ENCODE measurements at places on chromosomes 4 and X.
A peak's percentile ranks its signal among the peaks of the same experiment; 100 is the strongest.

- DNase-seq: no peak
- H3K4me3 ChIP-seq: no peak overlapping the region
- no peak overlapping the region for H3K27ac ChIP-seq
- H3K36me3 ChIP-seq: no peaks in the 10 kb centered on the region
Observed at GRCh38 chr4:112063260-112063659, 82.0 kb upstream of the FAM241A start.

DNA sequence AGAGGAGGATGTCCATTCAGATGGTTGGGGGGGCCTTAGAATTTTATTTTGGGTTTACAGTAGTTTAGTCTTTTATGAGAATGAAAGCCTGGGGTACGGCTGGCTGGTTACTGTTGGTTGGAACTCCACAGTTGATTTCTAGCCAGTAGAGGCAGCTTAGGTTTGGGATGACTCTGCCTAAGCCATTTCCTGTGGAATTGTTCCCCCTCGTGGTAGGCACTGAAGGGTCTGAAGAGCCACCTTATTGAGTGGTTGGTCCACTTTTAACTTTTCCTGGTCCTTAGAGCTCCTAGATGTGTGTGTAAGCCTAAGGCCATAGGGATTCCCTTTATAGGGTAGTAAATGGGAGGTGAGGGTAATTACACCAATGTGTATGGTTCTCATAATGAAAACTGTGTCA is 19.7 kb downstream of the SPIN3 start:
- H3K27me3 ChIP-seq: no peaks in the 10 kb centered on the region
- DNase-seq: no peak
- no peaks in the 10 kb centered on the region for H3K36me3 ChIP-seq
- H3K4me3 ChIP-seq: no peak overlapping the region
- no peak overlapping the region for H3K27ac ChIP-seq

- no peak overlapping the region for H3K4me3 ChIP-seq
- H3K36me3 ChIP-seq: no peaks in the 10 kb centered on the region
- no peak for DNase-seq
- no peaks in the 10 kb centered on the region for H3K4me1 ChIP-seq
Observed at GRCh38 chr4:103664436-103665075, 55.2 kb downstream of the TACR3 start.

GRCh38 chr4:39888541-39888940 is 89.2 kb downstream of the PDS5A start:
- H3K4me3 ChIP-seq: no peak overlapping the region
- H3K27me3 ChIP-seq: no peaks in the 10 kb centered on the region
- H3K4me1 ChIP-seq: no peaks in the 10 kb centered on the region
- no peak overlapping the region for H3K27ac ChIP-seq

GRCh38 chrX:22163326-22163725 is 109.4 kb upstream of the CBLL2 start:
- H3K27me3 ChIP-seq: no peaks in the 10 kb centered on the region
- no peak for DNase-seq
- no peaks in the 10 kb centered on the region for H3K4me1 ChIP-seq
- H3K27ac ChIP-seq: no peak overlapping the region
- no peaks in the 10 kb centered on the region for H3K36me3 ChIP-seq

DNA sequence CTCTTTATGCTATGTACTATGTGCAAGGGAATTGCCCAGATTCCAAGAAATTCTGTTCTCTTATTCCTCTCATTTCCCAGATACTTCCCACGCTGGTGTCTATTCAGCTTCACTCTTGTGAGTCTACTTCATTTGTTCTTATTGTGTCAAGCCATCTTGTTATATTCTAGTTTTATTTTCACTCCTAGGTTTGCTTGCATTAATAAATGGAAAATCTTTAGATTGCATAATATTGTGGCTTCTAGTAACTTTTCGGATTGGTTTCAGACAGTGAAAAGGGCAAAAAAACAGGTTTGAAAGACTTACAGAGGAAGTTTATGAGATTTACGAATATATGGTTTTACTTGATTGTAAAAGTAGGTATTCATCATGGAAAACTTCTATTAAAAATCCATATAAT is 128.4 kb downstream of the BTC start:
- no peak for DNase-seq
- H3K27me3 ChIP-seq: no peaks in the 10 kb centered on the region
- no peak overlapping the region for H3K27ac ChIP-seq
- no peak overlapping the region for H3K4me3 ChIP-seq
- H3K36me3 ChIP-seq: no peaks in the 10 kb centered on the region

- no peak overlapping the region for H3K27ac ChIP-seq
- no peak for DNase-seq
- no peaks in the 10 kb centered on the region for H3K27me3 ChIP-seq
- H3K4me3 ChIP-seq: no peak overlapping the region
- no peaks in the 10 kb centered on the region for H3K36me3 ChIP-seq
- no peaks in the 10 kb centered on the region for H3K4me1 ChIP-seq
Observed at GRCh38 chrX:68375803-68376202, 57.5 kb downstream of the OPHN1 start.

- no peaks in the 10 kb centered on the region for H3K27me3 ChIP-seq
- H3K4me3 ChIP-seq: no peak overlapping the region
- H3K27ac ChIP-seq: no peak overlapping the region
- no peaks in the 10 kb centered on the region for H3K4me1 ChIP-seq
- no peaks in the 10 kb centered on the region for H3K36me3 ChIP-seq
- DNase-seq: no peak
Observed at GRCh38 chrX:43510209-43510608, 145.9 kb upstream of the MAOA start.

DNA sequence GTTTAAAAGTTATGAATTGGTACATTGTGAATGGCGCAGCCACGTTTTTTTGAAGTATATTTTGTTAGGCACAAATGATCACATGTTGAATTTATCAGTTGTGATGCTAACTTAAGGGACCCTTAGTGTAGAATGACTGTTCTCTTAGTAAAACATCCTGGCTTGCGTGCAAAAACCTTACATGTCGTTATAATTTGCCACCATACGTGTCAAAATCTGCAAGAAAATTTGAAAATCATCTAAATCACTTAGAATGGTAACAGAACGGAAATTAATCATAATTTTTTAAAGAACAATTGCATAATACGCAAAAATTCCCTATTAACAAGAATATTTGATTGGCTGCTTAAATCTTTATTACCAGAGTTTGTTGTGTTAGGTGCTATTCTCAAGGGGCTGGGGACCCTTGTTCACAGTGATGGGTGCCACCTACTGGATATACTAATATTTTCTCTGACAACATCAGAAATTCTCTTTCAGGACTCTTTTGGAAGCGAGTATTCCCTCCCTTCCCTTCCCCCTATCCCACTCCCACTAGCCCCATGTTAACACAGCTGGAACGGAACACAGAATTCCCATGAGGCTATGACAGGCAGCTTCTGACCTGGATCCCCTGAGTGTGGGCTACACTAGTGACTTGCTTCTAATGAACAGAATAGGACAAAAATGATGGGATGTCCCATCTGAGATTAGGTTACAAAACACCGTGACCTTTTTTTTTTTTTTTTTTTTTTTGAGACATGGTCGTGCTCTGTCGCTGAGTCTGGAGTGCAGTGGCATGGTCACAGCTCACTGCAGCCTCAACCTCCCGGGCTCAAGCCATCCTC is 71.8 kb downstream of the SUPT20HL2 start:
- no peaks in the 10 kb centered on the region for H3K4me1 ChIP-seq
- no peak overlapping the region for H3K4me3 ChIP-seq
- DNase-seq: no peak
- H3K27ac ChIP-seq: no peak overlapping the region

- H3K27ac ChIP-seq: no peak overlapping the region
- no peaks in the 10 kb centered on the region for H3K36me3 ChIP-seq
- no peaks in the 10 kb centered on the region for H3K27me3 ChIP-seq
- DNase-seq: peak; percentile 45
- no peaks in the 10 kb centered on the region for H3K4me1 ChIP-seq
- H3K4me3 ChIP-seq: no peak overlapping the region
Observed at GRCh38 chr4:104591510-104591911, 96.8 kb upstream of the CXXC4 start.

DNA sequence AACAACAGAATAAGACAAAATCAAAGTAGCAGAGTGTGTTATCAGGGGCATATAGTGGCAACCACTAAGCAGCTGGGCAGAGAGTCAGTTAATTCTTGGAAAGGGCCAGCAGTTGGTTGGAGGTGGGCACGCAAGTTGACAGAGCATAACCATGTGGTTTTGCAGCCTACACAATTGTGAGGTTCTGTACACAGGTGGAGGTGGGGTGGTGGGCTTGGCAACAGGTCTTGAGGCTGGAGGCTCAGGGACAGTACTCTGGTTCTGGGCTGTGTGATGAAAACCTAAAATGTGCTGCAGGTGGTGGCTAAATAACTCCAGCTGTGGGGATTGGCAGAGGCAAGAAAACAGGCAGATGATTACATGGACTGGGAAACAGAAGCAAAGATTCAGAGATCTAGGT is 1112.7 kb downstream of the PDHA2 start:
- no peak overlapping the region for H3K27ac ChIP-seq
- no peak for DNase-seq
- no peaks in the 10 kb centered on the region for H3K36me3 ChIP-seq
- H3K4me3 ChIP-seq: no peak overlapping the region
- H3K4me1 ChIP-seq: no peaks in the 10 kb centered on the region
- H3K27me3 ChIP-seq: no peaks in the 10 kb centered on the region

DNA sequence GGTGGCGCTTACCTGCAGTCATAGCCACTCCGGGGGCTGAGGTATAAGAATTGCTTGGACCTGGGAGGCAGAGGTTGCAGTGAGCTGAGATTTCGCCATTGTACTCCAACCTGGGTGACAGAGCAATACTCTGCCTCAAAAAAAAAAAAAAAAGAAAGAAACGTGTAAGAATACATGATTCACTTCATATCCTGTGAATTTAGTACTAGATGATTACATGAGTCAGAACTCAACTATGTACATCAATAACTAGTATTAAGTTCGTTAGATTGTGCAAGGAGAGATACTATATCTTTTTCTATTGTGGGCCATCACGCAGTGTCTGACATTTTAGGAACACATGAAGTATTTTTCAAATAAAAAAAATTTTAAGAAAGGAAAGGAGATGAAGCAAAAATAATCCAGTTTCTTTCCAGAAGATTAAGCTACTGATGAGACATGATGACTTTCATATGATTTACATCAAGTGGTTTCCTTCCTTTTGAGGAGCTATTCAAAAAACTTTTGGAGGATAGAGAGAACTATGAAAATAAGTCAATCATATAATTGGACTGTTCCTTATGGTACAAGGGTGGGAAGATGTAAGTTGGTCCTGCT is 64.7 kb upstream of the EXOC1L start:
- H3K36me3 ChIP-seq: no peaks in the 10 kb centered on the region
- H3K4me3 ChIP-seq: no peak overlapping the region
- DNase-seq: no peak

DNA sequence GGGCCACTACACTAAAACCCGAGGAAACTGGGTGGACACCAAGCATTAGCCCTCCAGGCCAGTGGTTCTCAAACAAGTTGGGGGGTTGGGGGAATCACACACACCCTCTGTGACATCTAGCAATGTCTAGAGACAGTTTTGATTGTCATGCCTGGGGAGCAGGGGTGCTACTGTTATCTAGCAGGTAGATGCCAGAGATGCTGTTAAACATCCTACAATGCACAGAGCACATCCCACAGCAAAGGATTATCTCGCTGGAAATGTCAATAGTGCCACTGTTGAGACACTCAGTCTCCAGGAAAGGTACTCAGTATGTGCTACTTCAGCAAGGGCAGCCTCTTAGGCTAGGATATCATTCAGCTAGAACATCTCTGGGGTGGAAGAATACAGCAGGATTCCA is 1.3 kb downstream of the SMC1A start:
- no peak overlapping the region for H3K27ac ChIP-seq
- no peaks in the 10 kb centered on the region for H3K36me3 ChIP-seq
- no peaks in the 10 kb centered on the region for H3K27me3 ChIP-seq
- H3K4me1 ChIP-seq: peaks cover 2% of the 10 kb centered on the region

DNA sequence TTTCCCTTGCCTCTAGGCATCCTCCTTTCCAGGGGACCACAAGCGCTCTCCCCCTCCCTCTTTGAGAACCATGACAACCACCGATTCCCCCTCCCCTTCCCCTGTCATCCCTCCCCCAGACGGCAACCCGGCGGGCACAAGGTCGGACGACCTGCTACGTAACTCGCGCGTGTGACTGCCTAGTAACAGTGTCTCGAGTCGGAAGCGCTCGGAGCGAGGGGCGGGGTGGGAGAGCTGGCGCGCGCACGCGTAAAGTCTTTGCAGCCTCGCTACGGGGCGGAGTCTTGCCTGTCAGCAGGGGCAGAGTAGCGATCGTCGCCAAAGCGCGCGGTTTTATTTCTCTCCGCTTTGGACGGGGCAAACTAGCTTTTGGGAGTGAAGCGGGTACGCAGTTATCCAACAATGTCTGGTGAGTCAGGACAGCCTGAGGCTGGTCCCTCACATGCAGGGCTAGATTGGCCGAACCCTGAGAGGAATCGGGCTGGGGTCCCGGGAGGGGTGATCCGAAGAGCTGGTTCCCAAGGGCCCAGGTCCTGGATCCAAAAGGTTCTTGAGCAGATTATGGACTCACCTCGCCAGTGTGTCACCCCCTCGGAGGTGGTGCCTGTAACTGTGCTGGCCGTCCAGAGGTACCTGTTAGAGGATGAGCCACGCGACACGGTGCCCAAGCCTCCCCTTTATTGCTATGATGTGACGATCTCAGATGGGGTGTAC is at the start of gene RADX:
RADX (plus strand) TSS at position 300 of the 714 bp plus-strand sequence; CDS start at position 403, 103 bp downstream.
- no peaks in the 10 kb centered on the region for H3K27me3 ChIP-seq
- peak within 1 kb of the TSS; percentile 57 for H3K4me3 ChIP-seq
- no peak within 1 kb of the TSS for H3K27ac ChIP-seq
- no peaks in the 10 kb centered on the region for H3K36me3 ChIP-seq

DNA sequence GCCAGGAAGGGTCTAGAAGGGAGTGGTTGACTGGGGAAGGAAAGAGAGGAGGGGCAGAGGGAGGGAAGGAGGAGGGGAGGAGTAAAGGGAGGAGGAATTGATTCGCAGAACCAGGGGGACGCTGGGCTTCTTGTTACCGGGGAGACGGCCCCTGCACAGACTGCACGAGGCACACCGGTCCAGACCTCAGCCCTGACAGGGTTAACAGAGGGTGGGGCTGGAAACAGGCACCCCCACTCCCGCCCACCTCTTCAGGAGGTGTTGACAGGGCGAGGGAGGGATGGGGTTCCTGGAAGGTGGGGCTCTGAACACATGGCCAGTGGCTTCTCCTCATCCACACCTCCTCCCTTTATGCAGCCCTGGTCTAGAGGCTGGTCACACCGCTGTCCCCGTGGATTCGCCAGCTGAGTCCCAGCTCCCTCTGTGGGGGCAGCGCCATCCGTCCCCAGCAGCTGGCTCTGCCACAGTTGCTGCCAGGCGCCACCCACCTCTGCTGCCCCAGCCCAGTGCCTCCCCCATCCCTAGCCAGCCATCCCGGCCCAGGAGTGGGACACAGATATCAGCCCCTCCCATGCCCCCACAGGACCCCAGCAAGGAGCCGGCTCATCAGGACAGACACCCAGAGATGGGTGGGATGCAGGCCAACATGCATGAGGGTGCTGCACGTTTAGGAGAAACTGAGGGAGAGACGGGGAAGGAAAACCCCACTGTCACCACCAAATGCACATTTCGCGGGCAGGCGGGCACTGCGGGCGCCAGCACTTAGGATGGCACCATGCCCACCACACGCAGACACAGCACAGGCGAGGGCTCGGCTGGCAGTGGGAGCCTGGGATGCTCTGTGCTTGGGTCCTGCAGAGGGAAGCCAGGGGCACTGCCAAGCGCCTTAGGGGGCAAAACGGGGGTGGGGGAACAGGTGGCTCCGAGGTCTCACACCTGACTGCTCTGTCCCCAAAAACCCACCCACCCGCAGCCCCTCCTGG is 87.6 kb downstream of the ABLIM2 start:
- H3K27me3 ChIP-seq: no peaks in the 10 kb centered on the region
- no peaks in the 10 kb centered on the region for H3K36me3 ChIP-seq
- no peak overlapping the region for H3K4me3 ChIP-seq
- no peaks in the 10 kb centered on the region for H3K4me1 ChIP-seq
- H3K27ac ChIP-seq: no peak overlapping the region
- no peak for DNase-seq

Measured in iPS DF 6.9 (cell line).